ENCODE measurements at places on chromosomes 13 and 19. TPM values are rescaled to one million over a fixed set of nuclear protein-coding genes. Genes with fewer than 3 reads are reported as not detected.

FGF22 gene
- total RNA-seq: 0.65 TPM

ZNF667 gene
- total RNA-seq: 0.26 TPM

SPACA4 gene
- not detected for total RNA-seq

KLK2 gene
- not detected for total RNA-seq

RGL3 gene
- total RNA-seq: not detected

PLIN4 gene
- total RNA-seq: not detected

FREM2 gene
- not detected for total RNA-seq

SPRED3 gene
- total RNA-seq: 2.2 TPM

ZNF221 gene
- total RNA-seq: 0.16 TPM

CEACAM7 gene
- total RNA-seq: not detected

PROZ gene
- not detected for total RNA-seq

ZNF320 gene
- 4.0 TPM for total RNA-seq

ZNF607 gene
- total RNA-seq: 5.2 TPM

PCDH9 gene
- total RNA-seq: 0.50 TPM

TPTE2 gene
- total RNA-seq: 0.22 TPM

ZNF93 gene
- 4.4 TPM for total RNA-seq

ADGRE2 gene
- total RNA-seq: 5.3 TPM

PBX4 gene
- total RNA-seq: 58.4 TPM

SIGLEC11 gene
- not detected for total RNA-seq

ELOF1 gene
- 40.6 TPM for total RNA-seq

CBY2 gene
- total RNA-seq: not detected

UQCR11 gene
- 128 TPM for total RNA-seq

TMEM143 gene
- total RNA-seq: 8.8 TPM

ZBTB45 gene
- 7.0 TPM for total RNA-seq

ZIC2 gene
- total RNA-seq: not detected

TEX26 gene
- total RNA-seq: not detected

IL17D gene
- not detected for total RNA-seq

Data from T-helper 17 cell (primary cell).